Left ventricle myocardium superior (tissue), 1 donor: ENCODE measurements at places on chromosomes 6 and 20. TPM values are rescaled to one million over a fixed set of nuclear protein-coding genes. Genes with fewer than 3 reads are reported as not detected.
A peak's percentile ranks its signal among the peaks of the same experiment; 100 is the strongest.

The ASIP gene
- 9.5 TPM for total RNA-seq

The DUSP15 gene
- 4.0 TPM for total RNA-seq

The TSPO2 gene
- total RNA-seq, result not detected

The PAX1 gene
- total RNA-seq, result not detected

The TRAPPC3L gene
- 0.40 TPM for total RNA-seq

The SLC22A1 gene
- total RNA-seq, result 0.17 TPM

The CALHM4 gene
- total RNA-seq, result 0.32 TPM

The CYP39A1 gene
- 5.9 TPM for total RNA-seq

The LY6G5B gene
- total RNA-seq, result 3.9 TPM

The PLAGL1 gene
- 10.9 TPM for total RNA-seq

The ELOVL2 gene
- total RNA-seq, result 1.3 TPM

The SRSF12 gene
- 0.07 TPM for total RNA-seq

The CLVS2 gene
- 0.12 TPM for total RNA-seq

The CCN6 gene
- total RNA-seq, result not detected

The C6orf136 gene
- total RNA-seq, result 54.9 TPM

The PRSS35 gene
- total RNA-seq, result 0.12 TPM

The RAET1E gene
- total RNA-seq, result 0.79 TPM

The APCDD1L gene
- total RNA-seq, result 0.25 TPM

The SSTR4 gene
- not detected for total RNA-seq

The TMEM74B gene
- total RNA-seq, result 4.1 TPM

The C6orf58 gene
- not detected for total RNA-seq

GRCh38 chr6:151716526-151716932 lies 91.0 kb upstream of the ESR1 start:
- DNase-seq, result no peak

DNA sequence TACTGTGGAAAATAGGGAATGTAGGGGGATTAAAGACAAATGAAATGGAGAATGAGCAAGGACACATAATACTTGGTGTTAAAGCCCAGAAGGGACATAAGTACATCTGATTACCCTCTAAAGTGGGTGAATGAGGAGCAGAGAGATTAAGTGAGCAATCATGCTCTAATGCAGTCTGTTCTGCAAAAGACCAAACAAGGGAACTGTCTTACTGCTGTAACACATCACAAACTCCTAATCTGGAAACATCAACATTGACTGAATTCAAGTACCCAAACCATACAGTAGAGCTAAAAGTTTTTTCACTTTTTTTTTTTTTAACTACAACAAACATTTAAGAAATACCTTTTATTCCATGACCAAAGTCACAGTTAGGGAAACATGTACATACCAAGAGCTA lies 19.3 kb upstream of the SLC17A4 start:
- DNase-seq, result no peak

- no peak for DNase-seq
Measured at GRCh38 chr6:6176127-6176526, 144.3 kb downstream of the F13A1 start.

- no peak for DNase-seq
Measured at GRCh38 chr20:2756056-2756611, 44.3 kb downstream of the CPXM1 start.

DNA sequence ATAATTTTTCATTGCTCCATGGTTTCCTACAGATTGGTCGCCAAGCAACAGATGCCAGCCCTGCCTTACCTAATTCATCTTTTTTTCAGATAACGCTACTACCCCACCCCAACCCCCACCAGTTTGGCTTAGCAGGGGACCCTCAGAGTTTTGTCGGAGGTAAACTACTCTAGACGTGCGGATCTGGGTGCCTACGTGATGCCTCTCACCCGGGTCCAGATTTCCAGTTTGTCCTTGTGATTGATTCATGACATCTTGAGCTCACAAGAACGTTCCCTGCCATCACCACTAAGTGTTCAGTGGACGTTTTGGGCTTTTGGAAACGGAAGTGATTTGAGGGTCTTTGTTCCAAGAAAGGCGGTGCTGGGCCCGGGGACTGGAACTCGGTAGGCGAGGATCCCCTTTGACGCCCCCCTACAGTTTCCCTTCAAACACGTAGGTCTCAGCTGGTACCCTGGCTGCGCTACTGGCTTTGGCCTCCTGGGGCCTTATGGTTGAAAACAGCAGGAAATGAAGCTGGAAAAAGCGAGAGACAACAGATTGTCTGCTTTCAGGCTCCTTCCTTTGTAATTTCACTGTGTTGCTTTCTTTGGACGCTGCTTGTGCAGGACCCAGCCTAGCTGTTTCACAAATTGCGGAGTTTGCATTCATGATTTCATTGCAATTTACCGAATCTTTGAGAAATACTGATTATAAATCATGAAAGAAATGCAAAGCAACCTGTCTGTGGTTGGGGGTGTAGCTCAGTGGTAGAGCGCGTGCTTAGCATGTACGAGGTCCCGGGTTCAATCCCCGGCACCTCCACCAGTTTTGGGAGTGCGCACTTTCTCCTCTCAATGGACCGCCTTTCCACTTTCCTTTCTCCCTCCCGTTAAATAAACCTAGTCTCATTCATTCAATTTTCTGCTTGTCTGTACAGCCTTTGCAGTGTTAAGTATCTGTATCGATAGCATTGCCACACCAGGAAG lies 81.0 kb downstream of the GPX5 start:
- DNase-seq, result no peak

DNA sequence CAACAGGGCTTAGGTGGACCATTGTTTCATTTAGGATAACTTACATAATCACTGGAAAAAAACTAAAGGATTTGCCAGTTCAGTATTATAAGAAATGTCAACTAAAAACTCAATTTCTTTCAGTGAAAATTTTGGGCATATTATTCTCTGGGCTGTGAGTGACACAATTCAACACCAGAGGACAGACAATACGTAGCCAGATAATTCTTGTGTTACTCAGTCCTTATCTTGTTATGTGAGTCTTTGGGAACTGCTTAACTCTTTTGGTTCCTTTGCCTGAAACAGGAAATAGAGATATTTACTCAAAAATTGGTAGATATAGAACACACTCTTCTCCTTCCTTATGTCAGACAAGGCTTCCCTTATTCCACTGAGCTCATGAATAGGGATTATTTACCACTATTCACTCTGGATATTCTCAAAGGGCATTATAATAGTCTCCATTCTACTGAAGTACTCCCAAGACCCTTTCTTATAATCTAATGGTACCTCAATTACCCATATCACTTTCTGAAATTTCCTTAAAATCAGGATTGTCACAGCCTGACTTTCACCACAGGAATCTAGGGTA lies 4.9 kb upstream of the BEND6 start:
- no peak for DNase-seq

DNA sequence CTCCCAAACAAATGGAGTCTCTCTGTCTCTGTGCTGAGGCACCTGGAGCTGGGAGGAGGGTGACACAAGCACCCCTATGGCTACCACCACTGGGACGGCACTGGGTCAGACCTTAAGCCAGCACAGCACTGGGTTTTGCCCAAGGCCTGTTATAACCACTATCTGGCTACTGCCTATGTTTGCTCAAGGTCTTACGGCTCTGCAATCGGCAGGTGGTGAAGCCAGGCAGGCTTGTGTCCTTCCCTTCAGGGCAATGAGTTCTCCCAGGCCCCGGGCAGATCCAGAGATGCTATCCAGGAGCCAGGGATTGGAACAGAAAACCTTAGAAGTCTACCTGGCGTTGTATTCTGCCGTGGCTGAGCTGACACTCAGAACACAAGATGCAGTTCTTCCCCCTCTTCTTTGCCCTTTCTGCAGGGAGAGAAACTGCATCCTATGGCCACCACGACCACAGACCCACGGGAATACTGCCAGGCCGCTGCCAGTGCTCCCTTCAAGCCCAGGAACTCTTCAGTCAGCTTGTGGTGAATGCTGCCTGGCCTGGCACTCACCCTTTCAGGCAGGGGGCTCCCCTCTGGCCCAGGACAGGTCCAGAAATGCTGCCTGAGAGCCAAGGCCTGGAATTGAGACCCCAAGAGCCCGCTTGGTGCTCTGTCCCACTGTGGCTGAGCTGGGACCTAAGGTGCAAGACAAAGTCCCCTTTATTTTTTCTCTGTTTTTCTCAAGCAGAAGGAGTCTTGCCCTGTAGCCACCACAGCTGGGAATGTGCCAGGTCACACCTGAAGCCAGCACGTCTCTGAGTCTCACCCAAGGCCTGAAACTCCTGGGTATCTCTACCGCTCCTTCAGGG lies 67.0 kb upstream of the FRMD1 start:
- DNase-seq, result no peak

DNA sequence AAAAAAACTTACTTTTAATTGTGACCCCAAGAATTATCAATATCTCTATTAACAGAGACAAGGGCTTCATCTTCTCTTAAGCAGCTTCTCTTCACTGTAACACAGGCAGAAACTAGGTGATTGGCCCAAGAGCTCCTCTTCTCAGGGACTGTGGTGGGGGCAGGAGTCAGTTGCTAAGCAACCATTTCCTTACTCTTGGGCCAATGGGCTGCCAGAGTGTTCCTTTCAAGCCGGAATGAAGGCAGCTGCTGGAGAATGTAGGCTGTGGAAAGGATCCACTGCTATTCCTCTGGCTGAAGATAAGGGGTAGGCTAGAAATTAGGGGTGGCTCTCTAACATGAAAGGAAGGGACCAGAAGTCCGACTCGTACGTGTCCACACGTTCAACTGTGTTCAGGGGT lies at the start of gene SEL1L2:
Gene SEL1L2 (minus strand): TSS at position 150 of the 400 bp plus-strand sequence. CDS start 80 bp downstream, at position 70.
- DNase-seq, result no peak

- no peak for DNase-seq
Measured at GRCh38 chr6:143119260-143119659, 58.6 kb downstream of the AIG1 start.

DNA sequence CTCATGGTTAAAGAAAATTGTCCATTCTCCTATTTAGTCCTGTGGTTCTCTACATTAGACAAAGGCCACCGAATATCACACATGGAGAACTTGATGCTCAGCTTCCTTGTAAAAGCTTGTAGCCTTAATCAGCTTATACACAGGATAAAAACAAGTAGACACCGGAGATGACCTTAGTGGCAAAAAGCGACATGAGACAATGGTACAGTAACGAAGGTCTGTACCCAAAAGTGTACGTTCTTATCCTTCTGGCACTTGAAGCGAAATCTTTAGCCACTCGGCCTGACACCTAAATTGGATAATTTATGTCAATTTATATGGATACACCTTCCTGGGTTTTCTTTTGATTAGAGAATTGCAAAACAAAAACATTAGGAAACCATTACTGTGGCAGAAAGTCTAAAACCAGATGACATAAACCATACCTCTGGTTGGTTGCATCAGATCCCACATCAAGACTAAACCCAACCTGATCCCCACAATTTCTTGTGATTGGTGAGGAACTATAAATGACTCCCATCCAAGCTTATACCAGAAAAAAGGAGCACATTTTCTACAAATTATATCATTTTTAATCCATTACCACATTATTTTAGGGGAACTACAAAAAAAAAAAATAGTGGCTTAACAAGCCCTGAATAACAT lies 6.1 kb downstream of the RBM39 start:
- no peak for DNase-seq

GRCh38 chr20:38392356-38392755 lies 42.8 kb downstream of the SNHG17 start:
- no peak for DNase-seq

DNA sequence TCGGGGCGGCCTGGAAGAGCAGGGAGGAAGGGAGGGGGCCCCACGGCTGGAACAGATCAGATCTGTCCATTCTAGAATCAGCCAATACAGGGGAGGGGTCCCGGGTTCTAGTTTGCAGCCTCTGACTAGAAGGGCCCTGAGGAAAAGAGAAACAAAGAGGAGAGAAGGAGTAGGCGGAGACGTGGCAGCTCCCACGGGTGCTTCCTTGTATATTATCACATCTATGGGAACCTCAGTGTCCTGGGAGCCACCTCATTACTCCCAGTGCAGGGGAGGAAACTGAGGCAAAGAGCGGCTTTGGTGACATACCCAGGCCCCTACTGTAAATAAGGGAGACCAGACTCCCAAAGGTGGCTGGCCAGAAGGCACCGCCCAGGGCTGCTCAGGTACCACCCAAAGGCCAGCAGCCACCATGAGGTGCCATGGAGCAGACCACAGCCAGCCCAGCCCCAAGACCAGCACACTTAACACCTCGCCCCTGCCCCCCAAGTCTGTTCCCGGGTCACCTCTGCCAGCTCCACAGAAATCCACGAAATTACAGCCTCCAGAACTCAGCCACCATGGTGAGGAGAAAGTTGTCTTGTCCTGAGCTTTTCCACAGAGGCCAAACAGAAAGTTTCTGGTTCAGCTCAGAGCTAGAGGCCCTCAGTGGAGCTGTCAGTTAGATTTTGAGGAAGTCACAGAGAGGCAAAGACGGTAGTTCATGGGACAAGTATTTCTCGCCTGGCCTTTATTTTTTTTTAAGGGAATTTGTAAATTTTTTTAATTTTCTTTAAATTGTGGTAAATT lies 2.1 kb downstream of the ZC3H12D start:
- no peak for DNase-seq

- no peak for DNase-seq
Measured at GRCh38 chr20:3563548-3564177, 92.8 kb downstream of the ATRN start.

DNA sequence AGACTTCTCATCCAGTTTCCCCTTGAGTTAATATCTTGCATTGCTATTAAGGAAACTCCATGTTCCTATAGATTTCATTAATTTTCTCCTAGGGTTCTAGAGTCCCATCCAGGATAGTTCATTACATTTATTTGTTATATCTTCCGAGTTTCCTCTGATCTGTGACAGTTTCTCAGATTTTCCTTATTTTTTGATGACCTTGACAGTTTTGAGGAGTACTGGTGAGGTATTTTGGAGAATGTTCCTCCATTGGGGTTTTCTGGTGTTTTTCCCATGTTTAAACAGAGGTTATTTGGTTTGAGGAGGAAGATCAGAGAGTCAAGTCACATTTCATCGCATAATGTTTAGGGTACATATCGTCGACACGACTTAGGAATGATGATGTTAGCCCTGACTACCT lies 67.7 kb downstream of the LAMP5 start:
- DNase-seq, result no peak

DNA sequence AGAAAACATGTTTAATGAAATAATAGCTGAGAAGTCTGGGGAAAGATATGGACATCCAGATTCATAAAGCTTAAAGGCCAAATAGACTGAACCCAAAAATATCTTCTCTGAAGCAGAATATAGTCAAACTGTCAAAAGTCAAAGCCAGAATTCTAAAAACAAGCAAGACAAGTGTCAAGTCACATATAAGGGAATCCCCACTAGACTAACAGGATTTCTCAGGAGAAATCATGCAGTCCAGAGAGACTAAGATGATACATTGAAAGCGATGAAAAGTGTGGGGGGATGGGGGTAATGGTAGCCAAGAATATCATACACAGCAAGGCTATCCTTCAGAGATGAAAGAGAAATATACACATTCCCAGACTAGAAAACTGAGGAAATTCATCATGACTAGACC lies 112.4 kb upstream of the RUNX2 start:
- no peak for DNase-seq

GRCh38 chr20:25191689-25192088 lies 3.8 kb upstream of the ENTPD6 start:
- peak; percentile 62 for DNase-seq

DNA sequence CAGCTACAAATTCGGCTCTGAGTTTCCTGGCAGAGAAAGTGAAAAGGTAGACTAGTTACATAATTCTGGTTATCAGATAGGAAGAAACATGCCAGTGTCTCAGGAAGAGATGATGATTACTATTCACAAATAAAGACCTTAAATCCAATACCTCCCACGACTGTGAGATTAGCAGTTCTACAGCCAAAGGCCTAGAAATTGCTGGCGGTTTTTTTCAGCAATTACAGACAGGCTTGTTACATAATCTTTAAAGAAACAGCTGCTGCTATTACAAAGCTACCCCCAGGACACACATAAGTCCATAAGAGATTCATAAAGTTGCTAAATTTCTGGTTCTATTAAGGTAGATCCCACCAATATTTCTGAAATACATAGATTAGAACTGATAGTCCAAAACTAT lies 40.2 kb downstream of the PIGU start:
- DNase-seq, result no peak
